T-helper 9 cell (primary cell): ENCODE measurements at places on chromosomes 3 and 15.

- DNase-seq, result no peak
Measured at GRCh38 chr3:133943639-133944141, 48.0 kb upstream of the RAB6B start.

- no peak for DNase-seq
Measured at GRCh38 chr3:17936736-17937480, 194.5 kb upstream of the TBC1D5 start.

DNA sequence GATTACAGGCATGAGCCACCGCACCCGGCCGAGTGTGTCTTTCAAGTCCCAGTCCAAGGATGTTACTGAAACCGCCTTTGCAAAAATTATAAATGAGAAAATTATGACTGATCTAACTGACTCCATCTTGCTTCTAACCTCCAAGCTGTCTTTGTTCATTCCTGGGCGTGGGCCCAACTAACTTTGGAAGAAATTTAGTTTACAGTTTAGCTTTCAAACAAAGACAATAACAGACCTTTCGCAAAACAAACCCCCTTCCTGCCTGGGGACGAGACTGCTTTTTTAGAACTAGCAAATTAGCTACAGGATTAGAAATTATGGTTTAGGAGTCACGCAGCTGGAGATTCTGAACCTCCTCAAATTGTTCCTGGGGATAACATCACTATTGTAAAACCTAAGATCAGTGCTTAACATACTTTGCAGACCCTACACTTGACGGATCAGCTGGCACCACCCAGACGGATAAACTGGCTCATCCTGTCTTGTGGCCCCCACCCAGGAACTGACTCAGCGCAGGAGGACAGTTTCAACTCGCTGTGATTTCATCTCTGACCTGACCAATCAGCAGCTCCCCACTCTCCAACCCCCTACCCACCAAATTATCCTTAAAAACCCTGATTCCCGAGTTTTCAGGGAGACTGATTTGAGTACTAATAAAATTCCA lies 23.8 kb downstream of the NANOGP8 start:
- DNase-seq, result no peak

- no peak for DNase-seq
Measured at GRCh38 chr3:89699229-89699628, 591.8 kb downstream of the EPHA3 start.

DNA sequence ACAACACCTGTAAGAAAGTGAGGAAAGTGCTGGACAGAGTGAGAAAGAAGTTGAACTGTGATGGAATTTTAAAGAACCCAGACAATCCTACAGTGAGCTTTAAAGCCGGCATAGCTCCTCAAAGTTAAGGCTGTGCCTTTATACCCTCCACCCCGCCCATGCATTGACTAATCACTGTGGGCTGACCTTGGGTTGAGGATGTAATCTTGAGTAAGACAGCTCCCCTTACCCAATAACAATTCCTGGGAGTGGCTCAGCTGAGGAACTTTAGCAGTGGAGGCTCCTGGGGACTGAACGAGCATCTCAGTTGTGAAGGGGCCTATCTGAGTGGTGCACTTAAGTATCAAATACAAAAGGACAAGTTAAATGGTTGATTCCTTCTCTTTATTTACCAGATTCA lies 35.7 kb upstream of the ZNF770 start:
- no peak for DNase-seq

- no peak for DNase-seq
Measured at GRCh38 chr15:69762373-69763148, 309.9 kb downstream of the RPLP1 start.

DNA sequence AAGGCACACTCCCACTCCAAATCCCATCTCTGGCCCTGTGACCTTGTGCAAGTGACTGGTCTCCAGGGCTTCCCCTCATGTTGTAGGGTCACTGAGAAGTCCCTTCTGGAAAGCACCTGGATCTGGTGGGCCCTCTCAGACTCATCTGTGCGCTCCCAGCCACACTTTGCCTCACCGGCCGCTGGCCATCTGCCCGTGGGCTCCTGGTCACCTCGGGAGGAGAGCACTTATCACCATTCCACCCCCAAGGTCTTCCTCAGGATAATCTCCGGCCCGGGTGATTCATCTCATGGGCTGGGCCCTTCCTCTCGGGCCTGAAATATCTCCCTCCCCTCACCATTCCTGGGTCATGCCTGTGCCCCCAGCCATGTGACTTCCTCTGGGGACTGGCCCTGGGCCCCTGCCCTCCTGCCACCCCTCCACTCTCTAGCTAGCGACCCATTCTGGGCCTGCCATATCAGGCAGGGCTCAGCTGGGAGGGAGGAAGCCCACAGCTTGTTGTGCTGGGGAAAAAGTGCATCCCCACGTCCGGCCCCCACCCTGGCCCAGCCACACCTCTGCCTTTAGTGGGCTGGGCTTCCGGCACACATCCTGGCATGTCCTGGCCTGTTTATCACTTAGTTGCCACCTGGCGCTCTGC lies 10.6 kb upstream of the WNT7A start:
- no peak for DNase-seq

DNA sequence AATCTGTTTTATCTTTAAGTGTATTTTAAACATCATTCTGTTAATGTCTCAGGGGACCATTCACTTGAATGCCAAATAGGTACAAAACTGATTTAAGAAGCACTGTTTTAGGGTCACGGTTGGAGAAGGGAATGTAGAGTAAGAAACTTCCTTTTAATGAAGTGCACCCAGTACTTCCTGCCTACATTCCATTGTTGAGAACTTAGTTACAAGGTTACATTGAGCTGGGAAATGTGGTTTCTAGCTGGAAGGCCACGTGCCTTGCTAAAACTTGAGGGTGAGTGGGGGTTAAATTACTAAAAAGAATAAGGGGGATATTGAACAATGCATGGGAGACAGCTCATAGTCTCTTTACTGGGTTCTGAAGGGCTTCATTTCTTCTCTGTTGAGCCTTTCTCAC lies 78.3 kb upstream of the TBC1D5 start:
- no peak for DNase-seq

DNA sequence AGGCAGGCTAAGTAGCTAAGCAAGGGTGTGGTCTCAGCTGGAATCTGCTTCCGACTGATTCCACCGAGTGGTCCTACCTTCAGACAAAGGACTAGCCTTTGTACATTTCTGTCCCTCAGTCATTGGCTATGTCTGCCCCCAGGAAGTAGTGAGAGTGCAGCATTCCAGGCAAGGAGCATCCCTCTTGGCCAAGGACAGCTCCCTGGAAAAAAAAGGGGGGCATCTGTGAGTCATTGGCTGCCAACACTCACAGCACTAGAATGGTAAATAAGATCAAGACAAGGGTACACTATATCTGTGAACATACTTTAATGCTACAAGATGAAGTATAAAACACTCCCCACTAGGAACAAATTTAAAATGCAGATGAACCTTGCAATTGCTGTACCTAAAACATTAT lies 66.8 kb downstream of the STAC start:
- DNase-seq, result no peak

DNA sequence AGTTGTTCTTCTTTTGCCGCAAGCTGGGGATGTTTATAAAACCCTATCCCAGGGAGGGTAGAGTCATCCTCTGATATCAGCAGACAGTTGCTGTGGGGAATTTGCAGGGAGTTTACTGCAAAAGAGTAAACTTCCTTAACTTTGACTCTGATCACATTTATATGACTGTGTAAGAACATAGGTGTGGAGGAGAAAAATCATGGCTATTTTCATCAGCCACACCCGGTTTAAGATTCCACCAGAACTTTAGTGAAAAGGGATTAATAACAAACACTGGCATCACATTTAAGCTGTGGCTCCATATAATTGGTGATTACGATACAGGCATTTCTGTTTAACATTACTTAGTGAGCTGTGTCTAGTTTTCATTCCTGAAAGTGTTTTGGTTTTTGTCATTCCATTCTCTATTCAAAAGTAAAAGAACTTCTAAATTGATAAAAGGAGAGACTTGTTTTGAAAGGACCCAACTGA lies 143.1 kb downstream of the MYLK start:
- no peak for DNase-seq

- DNase-seq, result no peak
Measured at GRCh38 chr15:80559761-80560160, 135.3 kb upstream of the ABHD17C start.

GRCh38 chr15:48861813-48862431 lies 16.0 kb upstream of the EID1 start:
- DNase-seq, result peak; percentile 9

GRCh38 chr3:113747283-113748046 lies 630 bp downstream of the ATP6V1A start:
- DNase-seq, result peak; percentile 5

- DNase-seq, result no peak
Measured at GRCh38 chr15:65072027-65072426, 4.2 kb upstream of the RASL12 start.

DNA sequence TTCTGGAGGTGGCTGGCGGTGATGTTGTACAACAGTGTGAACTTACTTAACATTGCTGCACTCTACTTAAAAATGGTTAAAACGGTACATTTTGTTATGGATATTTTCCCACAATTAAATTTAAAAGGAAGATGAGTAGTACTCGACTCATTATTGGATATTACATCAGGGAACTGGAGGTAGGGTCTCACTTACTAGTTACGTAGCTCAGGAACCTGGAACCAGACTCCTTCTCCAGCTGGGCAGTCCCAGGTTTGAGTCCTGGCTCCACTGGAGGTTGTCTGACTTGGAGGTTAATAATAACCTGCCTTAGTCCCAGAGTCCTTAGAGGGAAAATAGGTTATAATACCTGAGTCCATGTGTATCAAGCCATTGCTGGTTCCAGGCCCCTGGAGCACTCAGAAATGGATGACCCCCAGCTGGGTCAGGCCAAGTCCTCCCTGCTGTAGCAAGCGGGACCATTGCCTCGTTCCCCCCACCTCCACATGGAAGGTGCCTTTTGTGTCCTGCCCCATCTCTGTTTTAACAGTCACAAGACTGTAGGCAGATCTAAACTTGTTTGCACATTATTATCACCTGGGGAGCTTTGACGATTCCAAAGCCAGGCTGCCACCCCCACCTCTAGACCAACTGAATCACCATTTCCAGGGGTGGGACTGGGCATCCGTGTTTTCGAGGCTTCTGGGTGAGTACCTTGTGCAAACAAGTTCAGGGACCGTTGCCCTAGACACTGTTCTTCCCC lies 126.6 kb downstream of the IGF1R start:
- DNase-seq, result no peak

DNA sequence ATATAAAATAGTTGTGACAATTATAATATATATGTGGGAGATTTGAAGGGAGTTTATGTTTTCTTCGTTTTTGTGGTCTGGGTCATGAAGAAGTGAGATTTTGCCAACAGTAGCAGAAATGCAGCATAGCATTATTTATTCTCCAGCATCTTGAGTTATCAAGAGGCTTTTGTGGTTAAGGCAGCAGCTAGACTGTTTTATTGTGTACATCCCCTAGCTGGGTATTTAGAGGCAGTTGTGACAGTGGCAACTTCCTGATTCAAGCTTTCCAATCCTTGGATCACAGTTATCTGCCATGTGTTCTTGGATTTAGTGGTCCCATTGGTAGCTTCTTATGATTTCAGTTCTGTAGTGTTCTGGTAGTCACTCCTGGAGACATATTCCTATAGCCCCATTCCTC lies 29.0 kb downstream of the ARIH1 start:
- no peak for DNase-seq
